NAMALWA (cell line): ENCODE measurements at places on chromosomes 12 and 14.

GRCh38 chr14:29355331-29355730 lies 572.3 kb downstream of the PRKD1 start:
- DNase-seq: no peak

- DNase-seq: no peak
These were observed 70.4 kb downstream of the NCOR2 start for GRCh38 chr12:124497039-124497438.

GRCh38 chr14:94022532-94023411 lies 3.4 kb upstream of the OTUB2 start:
- DNase-seq: no peak

DNA sequence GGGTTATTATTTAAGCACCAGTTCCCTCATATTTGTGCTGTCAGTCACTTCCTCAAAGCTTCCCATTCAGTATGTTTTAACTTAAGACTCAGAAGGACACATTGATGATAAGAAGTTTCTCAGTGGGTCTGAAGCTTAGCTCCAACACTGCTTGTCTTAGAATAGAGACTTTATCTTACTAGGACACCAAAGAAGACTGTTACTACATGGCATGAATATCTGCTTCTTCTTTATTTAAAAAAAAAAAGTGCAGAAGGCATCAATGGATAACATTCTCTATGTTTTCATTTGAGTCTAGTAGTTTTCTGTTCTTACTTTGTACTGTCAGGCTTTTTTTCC lies 404.2 kb downstream of the DAD1 start:
- DNase-seq: no peak

GRCh38 chr12:55060470-55060869 lies 40.7 kb downstream of the NEUROD4 start:
- no peak for DNase-seq

GRCh38 chr14:56152221-56152620 lies 34.0 kb downstream of the PELI2 start:
- DNase-seq: no peak

GRCh38 chr14:22344673-22345072 lies 244.4 kb downstream of the DAD1 start:
- no peak for DNase-seq

DNA sequence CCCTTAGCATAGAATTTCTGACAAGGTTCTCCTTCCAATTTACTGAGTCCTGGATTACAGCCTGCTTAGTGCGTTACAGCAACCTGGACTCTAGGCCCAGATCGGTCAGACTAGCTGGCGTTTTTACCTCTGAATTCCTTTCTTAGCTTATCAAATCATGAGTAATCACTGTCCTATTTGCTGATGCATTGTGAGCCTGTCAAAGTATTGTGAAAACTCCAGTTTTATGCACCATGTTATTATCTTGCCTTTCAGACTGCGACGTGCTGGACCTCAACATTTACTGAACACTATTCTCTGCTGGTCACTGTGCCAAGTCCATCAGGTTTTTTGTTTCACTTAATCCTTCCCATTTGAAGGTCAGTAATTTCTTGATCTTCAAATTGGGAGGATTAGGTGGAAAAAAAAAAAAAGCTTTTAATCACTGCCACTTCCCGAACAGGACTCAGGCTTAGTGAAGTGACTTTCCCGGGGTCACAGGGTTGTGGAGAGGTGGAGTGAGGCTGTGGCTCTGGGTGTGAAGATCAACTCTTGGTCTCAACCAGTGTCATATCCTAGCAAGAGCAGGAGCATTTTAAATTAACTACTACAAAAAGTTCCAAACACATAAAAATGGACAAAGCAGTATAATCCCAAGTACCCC lies 31.2 kb downstream of the FBXO21 start:
- no peak for DNase-seq

DNA sequence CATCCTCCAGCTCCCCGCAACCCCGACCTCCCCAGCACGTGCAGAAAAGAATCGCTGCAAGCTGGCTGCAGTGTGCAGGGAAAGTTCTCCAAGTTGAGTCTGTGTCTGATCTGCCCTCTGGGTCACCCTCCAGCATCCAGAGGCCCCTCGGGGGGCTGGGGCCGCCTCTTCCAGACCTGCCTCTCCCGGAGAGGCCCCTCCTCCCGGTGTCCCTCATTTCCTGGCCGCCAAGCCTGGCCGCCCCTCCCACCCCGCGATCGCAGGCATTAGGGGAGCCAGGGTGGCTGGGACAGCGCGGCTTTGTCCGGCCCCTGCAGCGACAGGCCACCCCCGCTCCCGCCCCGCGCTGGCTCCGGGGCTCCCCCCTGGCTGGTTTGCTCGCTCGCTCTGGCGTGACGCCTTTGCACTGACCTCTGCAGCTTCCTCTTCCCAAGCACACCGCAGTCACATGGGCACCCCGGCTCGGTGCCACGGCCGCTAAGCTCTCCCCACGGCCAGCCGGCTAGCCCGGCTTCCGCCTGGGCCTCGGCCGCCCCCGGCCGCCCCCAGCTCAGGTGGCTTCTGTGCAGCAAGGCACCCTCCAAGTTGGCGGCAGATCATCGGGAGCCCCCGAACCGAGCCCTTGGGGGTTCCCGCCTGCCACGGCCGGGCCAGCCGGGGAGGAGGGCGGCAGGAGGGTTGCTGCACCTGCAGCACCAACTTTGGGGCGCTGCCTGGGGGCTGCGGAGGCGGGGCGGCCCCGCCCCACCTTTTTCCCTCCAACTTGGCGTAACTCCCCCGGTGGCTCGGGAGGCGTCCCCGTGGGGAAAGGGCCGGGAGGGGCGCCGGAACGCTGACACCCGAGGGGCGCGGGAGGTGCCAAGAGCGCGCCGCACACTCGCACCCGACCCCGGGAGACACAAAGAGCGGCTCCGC lies 43.7 kb downstream of the KDM2B start:
- DNase-seq: peak; percentile 73

DNA sequence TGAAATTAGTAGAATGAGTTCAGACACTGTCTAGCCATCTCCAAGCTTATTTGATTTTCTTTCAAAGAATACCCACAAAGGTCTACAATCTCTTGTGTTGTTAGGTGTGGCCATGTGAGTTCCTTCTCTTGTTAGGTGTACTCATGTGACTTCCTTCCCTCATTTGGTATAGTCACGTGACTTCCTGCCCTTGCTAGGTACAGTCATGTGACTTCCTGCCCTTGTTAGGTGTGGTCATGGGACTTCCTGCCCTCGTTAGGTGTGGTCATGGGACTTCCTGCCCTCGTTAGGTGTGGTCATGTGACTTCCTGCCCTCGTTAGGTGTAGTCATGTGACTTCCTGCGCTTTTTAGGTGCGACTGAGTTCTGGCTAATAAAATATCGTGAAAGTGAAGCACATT lies 179.6 kb downstream of the TMX1 start:
- DNase-seq: peak; percentile 48

DNA sequence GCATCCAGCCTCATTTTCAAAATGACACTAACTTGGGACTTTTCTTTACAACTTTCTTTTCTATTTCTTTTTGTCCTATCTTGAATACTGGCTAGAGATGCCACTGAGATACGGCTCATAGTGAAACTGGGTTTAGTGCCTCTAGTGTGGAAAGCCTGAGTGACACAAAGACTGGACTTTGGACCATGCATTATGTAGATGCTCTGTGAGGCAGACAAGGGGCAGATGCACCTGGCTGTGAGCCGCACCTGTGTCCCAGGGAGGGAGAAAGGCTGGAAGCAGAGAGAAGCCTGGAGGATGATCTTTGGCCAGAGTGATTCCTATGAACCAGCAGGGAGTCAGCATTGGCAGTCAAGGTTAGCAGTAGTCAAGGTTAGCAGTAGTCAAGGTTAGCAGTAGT lies 852.3 kb upstream of the TMEM132C start:
- DNase-seq: no peak

DNA sequence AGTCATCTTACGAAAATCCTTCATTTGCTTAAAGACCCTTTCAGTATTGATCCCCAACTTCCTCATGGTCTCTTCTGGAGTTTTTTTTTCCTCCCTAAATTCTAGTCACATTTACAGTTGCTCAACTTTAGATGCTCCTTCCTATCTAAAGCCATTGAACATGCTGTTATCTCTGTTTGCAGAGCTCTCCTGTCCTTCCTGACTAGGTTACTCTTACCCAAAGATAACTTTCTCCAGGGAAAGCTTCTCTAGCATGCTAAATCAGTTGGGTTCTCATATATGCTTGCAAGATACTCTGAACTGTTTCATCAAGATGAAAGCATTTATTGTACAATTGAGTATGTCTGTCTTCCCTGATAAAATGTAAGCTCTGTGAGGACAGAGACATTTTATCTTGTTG lies 1.8 kb upstream of the RAB21 start:
- DNase-seq: no peak

- no peak for DNase-seq
These were observed 188.8 kb upstream of the LMNTD1 start for GRCh38 chr12:25741917-25742316.

DNA sequence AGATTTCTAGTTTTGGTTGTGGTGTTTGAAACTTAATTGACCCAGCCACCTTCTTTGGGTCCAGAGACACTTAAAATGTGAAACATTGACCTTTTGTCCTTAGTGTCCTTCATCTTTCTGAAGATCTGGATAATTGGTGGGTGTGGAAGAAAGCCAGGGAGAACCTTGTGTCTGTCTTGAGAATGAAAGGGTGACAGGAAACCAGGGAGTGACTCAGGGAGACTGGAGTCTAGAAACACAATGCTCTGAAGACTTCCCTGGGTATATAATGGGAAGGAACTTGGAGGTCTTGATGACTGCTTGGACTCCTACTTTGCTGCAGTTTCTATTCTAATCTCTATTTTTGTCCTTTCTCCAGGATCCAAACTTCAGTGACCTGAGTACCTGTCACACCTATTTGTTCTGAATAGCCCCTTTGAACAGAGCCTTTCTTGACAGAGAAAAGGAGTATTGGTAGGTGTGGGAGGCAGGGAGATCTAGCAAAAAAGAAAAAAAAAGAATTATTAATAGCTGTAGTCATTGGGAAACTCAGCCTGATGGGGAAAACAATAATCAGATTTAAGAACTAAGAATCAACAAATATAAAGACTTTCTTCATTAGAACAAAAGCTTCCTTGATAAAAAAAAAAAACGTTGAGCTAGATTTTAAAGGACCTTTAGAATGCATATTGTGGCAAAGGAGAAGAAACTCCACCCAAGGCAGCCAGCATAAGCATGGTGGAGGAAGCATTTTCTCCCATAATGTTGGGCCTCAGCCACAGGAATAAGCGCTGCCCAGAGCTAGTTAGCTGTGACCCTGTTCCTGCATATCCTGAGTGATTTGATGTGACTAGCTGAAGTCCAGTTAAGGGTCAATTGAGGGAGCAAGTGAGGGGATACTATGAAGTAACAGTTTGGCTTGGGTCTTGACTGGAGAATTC lies 77.9 kb upstream of the HOXC13 start:
- no peak for DNase-seq

- no peak for DNase-seq
These were observed 20.1 kb downstream of the ACTN1 start for GRCh38 chr14:68959035-68959434.

GRCh38 chr14:59482541-59483331 lies 1.5 kb downstream of the L3HYPDH start:
- no peak for DNase-seq

DNA sequence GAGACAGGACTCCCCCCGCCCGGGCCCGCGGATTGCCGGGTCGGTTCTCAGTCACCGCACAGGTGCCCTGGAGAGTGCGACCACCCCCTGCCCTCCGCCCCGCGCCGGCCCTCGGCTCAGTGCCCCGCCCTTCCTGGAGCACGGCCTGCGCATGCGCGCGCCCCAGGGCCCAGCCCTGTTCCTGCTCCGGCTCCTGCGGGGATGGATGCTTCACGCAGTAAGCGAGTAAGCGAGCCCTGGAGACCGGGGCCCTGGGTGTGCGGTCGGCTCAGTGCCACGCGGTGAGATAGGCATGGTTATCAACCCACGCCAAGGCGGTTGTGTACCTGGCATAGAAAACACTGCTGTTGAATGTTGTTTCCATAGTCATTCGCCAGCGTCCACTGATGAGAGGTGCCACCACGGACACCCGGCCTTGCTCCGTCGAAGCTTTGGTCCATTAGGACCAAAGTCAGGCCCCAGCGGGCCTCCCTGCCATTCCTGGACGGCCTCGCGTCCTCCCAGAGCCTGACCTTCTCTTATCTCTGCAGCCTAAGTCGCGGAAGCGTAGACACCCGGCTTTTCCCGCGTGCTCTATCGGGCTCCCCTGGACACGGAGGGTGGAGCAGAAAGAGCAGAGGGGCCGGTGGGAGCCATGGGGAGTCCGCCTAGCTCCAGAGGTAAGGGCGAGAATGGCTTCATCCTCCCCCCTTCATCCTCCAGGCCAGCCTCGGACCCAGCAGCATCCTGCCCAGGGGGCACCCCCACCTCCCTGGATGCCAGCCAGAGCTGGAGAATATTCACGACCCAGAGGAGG lies 90.6 kb downstream of the PAPOLA start:
- peak; percentile 63 for DNase-seq

- peak; percentile 3 for DNase-seq
These were observed 259.6 kb downstream of the CCER1 start for GRCh38 chr12:90695415-90695814.

DNA sequence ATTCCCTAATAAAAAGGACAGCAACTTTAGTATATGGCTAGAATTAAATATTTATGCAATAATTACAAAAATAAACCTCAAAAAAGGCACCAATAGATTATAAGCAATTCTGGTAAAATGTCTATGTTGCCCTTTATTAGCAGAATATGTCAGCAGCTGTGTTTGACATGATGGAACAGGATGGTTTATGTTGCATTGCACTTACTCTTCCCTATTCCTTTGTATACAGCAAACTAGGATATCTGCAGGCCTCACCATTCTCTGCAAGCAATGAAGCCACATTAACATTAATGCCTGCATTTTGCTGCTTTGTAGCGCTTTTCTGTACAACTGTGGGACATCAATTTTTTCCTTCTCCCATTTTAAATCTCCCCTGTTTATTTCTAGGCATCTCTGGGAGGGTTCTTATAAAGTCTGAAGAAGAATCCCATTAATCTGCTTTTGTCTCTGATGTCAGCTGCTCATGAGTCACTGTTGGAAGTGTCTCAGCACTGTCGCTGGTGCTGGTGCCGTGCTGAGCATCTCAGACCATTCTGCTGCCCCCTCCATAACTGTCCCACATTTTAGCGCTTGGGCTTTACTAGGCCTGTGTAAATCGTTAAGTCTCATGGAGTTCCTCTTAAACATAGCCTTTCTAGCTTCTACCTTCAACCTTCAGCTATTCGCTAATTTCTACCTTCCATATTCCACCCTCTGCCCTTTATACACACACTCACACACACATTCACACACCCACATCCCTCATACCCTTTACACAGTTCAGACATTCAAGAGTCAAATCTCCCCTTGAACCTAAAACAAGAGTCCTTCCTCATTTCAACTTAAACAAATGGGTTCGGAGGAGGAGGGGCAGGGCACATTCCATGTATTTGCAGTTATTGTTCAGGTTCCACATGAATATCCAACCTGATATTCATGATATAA lies 64.4 kb upstream of the TRHDE start:
- no peak for DNase-seq

- DNase-seq: no peak
These were observed 110.1 kb upstream of the BCL2L14 start for GRCh38 chr12:11960646-11961045.

GRCh38 chr12:56333197-56333678 lies 562 bp downstream of the PAN2 start:
- DNase-seq: no peak

- DNase-seq: no peak
These were observed 35.8 kb downstream of the USP15 start for GRCh38 chr12:62296001-62296400.

GRCh38 chr14:65373671-65374039 lies 38.9 kb upstream of the FUT8 start:
- no peak for DNase-seq
